HAP-1 (cell line): ENCODE measurements at places on chromosomes 11 and 22.

GRCh38 chr22:42174062-42174461 lies 43.5 kb upstream of the CYP2D6 start:
- no peak for DNase-seq

DNA sequence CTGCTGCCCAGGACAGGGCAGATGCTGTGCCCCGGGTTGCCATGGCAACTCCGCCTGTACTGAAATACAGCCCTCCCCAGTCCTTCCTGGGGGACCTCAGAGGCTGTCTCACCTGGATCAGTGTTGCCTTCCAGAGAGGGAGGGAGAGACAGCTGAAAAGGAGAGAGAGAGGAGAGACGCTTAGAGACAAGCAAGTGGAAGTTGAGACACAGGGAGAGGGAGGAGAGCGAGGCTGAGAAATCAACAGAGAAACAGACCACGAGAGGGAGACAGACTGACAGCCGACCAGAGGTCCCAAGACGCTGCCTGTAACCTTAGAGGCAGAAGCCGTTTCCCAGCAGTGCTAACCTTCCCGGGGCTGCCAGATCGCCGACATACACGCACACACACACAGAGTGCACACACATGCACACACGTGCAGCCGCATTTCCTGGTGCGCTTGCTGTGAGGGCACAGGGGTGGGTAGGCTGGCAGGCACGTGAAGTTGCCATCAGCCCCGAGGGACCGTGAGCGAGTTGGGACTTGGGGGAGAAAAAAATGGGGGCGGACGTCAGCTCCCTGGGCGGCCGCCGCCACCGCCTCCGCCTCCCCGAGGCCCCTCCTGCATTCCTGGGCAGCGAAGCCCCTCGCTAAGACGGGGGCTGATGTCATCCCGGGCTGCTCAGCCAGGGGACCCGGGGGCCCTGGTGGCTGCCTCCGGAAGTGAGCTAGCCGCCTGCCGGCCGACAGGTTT lies 88.6 kb upstream of the CRYBB3 start:
- DNase-seq, result peak; percentile 85

DNA sequence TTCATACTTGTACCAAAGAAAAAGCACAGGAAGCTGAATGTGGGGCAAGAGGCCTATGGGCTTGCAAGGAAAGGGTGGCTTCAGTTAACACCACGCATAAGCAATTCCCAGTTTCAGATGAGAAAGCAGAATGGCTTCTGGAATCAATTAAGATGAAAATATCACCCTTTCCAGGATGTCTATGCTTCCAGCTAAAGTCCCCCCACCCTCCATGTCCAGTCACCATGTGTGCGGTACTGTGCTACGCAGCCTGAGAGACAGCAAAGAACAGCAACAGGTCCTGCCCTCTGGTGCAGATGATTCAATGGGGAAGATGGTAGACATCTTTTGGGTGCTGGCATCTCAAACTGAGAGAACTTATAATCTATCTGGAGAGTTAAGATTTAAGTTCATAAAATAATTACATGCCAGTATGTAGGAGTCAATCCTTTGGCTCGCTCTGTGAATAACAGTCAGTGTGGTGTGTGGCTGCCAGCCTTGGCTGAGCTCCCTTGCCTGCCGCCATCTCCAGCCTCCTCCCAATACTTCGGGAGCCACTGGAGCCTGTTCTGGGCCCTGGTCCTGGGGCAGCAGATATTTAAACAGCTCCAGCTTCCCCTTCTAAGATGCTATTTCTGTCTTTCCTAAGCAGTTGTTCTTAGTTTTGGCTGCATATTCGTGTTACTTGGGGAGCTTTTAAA lies 44.5 kb downstream of the ME3 start:
- no peak for DNase-seq

GRCh38 chr11:8031248-8032115 lies 44.3 kb downstream of the EIF3F start:
- DNase-seq, result no peak

DNA sequence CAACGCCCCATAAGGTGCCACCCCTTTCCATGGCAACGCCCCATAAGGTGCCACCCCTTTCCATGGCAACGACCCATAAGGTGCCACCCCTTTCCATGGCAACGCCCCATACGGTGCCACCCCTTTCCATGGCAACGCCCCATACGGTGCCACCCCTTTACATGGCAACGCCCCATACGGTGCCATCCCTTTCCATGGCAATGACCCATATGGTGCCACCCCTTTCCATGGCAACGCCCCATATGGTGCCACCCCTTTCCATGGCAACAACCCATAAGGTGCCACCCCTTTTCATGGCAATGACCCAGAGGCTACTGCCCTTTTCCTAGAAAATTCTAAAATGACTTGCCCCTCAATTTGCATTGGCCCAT lies 72.1 kb downstream of the BRD1 start:
- DNase-seq, result no peak

GRCh38 chr11:122723576-122723975 lies 68.1 kb downstream of the UBASH3B start:
- no peak for DNase-seq

- no peak for DNase-seq
Observed at GRCh38 chr11:104161751-104162450, 2.0 kb downstream of the PDGFD start.

GRCh38 chr11:102647430-102647829 lies 22.3 kb upstream of the MMP20 start:
- DNase-seq, result no peak

DNA sequence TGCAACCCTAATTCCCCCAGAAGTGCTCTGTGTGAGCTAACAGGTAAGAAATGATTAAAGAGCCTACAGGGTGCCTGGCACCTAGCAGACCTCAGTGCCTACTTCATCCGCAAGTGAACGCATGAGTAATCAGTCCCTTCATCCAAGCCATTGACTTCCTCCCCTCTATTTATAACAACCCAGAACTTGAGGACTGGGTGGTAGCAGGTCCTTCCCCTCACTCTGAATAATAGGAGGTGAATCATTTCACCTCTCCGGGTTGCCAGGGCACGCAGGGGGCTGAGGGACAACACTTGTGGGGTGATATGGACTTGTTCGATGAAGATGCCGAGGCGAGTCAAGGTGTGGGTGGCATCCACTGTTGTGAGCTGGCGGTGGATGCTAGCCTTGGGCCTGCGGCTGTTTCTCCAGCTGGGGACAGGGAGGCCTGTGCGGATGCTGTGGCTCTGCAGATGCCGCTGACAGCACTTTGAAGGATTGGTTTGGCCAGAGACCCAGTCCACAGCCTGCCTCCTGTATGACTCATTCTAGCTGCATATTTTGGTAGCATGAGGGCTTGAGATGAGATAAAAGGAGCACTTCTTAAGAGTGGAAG lies 11.7 kb upstream of the SORL1-AS1 start:
- DNase-seq, result no peak
